Activated CD4-positive, CD25-positive, alpha-beta regulatory T cell treated with anti-CD3 and anti-CD28 coated beads, Interleukin-2, amount 50 U/mL, for 16 hours (primary cell): ENCODE measurements at places on chromosomes 3 and 15.

- DNase-seq = no peak
Observed at GRCh38 chr3:52483081-52483480, 12.1 kb upstream of the STAB1 start.

DNA sequence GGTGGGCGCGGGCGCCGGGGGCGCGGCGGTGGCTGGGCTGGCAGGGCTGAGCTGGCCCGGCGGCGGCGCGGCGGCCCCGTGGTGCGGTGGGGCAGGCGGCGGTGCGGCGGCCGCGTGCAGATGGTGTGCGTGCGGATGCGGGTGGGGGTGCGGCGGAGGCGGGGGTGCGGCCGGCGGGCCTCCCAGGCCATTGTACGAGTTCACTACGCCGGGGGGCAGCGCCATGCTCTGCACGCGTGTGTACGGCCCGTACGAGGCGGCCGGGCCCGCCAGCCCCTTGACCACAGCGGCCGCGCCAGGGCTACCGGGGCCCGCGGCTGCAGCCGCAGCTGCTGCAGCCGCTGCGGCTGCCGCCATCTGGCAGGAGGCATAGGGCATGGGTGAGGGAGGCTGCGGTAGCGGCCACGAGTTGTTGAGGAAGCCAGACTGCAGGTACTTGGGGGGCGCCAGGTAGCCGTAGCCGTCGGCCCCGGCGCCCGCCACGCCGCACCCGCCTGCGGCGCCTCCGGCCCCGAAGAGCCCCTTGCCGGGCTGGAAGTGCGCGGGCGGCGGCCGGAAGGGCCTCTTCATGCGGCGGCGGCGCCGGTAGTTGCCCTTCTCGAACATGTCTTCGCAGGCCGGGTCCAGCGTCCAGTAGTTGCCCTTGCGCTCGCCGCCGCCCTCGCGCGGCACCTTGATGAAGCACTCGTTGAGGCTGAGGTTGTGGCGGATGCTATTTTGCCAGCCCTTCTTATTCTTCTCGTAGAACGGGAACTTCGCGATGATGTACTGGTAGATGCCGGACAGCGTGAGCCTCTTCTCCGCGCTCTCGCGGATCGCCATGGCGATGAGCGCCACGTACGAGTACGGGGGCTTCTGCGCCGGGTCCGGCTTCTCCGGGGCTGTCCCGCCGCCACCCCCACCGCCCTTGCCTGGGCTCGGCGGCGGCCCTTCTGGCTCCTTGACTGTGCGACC is 951 bp downstream of the FOXL2 start:
- no peak for DNase-seq

- no peak for DNase-seq
Observed at GRCh38 chr15:78204351-78205309, 29.7 kb downstream of the ACSBG1 start.

DNA sequence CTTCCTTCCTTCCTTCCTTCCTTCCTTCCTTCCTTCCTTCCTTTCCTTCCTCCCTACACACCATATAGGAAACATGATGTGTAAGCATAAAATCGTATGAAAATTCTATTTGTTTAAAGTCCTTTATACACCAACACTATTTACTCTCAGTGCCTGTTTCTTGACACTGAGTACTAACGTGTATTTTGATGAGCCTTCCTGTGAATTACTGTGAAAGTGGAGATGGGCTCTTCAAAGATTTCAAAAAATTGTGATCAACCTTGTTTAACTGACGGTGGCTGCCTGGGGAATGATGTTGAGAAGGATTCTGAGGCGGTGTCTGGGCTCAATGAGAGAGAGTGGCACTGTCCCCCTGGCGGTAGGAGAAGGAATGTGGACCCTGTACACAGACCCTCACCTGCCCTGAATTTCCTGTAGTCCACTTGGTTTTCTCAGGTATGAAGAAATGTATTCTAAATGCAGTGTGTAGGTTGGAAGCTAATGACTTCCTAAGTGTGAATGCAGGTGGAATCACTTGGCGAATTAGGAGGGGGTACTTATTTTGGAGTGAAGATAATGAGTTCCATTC is 237.9 kb downstream of the GAP43 start:
- no peak for DNase-seq

DNA sequence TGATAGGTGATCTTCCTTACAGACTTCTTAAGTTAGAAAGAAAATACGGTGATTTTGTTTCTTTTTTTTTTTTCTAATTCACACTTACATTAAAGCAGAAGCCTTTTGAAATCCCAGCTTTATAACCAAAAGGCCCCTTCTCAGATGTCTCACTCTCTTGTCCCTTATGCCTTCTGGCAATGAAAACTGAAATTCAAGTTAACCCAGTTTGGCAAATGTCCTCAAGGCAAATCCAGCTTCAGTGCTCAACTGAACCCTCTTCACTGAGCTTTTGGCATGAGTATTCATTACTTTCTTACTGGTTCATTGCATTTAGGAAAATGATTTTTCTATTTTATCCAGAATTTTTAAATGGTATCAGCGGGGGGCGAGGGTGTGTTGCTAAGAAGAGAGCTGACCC is 17.0 kb downstream of the PLCH1 start:
- DNase-seq = no peak

DNA sequence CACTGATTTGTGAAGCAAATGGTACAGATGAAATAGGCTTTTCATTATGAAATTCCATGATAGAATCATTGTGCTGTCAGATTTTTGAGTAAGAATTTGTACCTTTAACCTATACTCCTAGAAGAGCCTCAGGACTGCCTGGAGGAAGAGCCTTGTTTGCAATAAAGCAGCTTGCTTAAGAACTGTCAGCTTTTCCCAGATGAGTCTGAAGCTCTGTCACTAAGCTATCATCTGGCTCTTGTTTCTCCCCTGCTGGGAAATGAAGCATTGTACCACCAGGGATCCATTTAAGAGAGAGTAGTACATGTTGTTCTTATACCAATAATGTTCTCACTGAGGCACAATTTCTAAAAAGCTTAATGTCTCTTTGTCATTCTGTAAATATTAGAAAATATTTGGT is 85.1 kb upstream of the FLNB start:
- no peak for DNase-seq

DNA sequence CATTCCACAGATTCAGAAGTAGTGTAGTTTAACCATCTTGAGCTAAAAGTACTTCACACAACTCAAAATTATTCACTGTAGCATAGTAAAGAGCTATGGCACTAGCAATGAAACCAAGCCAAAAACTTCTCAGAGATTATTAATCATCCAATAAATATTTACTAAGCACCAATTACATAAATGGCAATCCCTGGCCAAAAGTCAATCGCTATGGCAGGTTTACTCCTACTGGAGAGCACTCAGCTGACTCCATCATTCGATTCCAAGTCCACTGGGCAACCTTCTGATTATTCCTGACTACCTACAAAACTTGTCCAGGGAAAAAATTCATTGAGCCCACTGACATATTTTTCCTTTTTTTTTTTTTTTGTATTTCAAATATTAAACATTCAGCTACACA is 23.9 kb downstream of the ATP13A3 start:
- no peak for DNase-seq

- peak; percentile 58 for DNase-seq
Observed at GRCh38 chr15:81293728-81294515, 30.0 kb downstream of the STARD5 start.

GRCh38 chr15:94212291-94212690 is 19.1 kb upstream of the MCTP2 start:
- DNase-seq = no peak

DNA sequence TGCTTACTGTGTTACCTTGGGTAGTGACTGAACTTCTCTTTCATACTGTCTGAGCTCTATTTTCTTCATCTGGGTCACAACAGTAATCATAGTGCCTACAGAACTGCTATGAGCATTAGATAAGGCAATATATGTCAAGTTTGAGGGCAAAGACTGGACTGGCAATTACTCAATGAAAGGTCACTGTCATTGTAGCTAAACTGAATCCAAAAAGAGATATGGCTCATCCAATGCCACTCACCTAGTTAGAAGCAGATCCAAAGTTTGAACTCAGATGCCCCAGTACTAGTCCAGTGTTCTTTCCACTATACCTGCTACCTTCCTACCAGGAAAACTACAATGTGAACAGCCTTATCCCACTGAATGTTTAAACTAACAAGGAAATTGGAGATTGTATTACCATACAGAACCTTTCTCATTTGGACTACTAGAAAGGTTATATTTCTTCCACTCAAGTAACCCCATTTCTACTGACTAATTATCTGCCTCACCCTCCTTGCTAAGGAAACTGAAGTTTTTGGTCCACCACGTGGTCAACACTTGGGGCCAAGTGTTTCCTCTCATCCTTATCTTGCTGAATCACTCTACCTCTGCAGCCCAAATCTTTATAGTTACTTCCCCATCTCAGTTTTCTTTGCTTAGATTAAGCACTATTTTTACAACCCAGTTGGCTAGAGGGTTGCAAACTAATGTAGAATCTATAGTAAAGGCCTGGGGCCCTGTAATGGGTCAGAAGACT is 202.3 kb upstream of the LPP start:
- DNase-seq = no peak

DNA sequence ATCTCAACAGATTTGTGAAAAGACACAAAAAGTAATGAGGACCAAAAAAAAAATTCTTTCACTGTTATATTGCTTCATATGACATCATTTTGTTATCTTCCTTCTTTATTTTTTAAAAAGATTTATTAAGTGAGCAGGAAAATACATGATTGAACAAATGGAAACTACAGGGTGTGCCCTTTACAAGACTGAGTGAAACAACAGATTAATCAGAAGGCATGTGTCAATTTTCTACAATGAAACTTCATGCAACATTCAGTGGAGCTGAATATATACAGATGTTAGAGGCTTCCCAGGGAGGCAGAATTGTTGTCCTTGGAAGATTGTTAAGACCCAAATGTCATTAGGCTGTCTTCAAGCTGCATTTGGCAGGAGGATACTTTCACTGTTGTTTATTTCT is 28.4 kb upstream of the SLC2A2 start:
- DNase-seq = no peak

DNA sequence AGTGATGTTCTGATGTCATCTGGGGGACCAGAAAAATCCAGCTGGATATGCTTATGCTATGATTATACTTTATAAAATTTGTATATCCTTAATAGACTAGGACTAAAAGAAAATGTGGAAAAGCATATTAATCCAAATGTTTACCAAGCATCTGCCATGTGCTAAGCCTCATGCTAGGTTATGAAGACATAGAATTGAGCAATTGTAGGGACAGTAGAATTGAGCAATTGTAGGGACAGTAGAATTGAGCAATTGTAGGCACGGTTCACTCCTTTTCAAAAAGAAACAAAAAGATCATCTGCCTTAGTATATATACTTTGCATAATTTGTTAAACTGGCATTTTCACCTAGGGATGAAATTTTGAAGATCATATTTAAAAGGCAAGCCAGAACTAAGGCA is 18.3 kb downstream of the ABHD5 start:
- no peak for DNase-seq

- no peak for DNase-seq
Observed at GRCh38 chr15:23064156-23064555, 24.8 kb upstream of the TUBGCP5 start.

GRCh38 chr3:167559924-167560323 is 86.1 kb upstream of the SERPINI2 start:
- DNase-seq = no peak

DNA sequence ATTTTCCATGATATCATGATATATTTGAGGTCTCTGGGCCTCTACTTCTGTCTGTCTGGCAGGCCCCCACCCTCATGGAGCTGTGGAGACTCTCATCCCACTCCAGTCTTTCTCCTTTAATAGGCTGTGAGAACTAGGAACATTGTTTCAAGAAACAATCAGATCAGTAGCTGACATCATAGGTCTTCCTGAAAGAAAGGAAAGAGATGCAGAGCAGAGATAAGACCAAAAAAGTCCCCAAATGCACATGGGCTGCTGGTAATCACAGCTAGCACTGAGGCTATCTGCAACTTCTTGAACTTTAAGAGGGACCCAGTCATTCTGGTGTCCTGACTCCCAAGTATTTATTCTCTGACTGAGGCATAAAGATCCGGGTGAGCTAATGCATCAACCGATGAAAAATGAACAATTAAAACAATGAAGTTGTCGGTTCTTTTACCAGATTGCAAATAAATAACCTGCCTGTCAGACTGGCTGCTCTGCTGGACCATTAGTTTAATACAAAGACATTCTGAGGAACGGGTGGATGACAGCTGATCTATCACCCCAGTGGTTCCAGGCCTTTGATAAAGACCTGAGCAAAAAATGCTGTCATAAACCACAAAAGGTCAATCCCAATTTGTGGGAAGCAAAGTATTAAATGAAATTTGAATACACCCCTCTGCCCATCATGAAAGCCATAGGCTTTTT is 780.8 kb upstream of the GOLIM4 start:
- DNase-seq = no peak

DNA sequence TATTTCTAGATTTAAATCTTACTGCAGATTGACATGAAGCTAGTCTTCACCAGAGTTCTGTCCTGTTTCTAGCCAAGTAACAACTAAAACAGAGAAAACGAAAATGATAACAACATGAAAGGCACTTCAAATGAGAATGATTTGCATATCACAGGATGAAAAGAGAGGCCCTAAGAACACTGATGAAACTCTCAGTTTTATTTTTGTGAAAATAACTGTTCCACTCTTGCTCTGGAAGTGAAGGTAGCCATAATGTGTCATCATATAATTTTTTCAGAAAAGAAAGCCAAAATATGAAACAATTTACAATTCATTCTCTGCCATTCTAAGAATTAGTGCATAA is 274.4 kb downstream of the ADAMTSL3 start:
- DNase-seq = no peak

GRCh38 chr3:34107669-34108068 is 309.2 kb downstream of the PDCD6IP start:
- DNase-seq = no peak

GRCh38 chr3:51894939-51895338 is 8.2 kb downstream of the IQCF1 start:
- no peak for DNase-seq

- DNase-seq = no peak
Observed at GRCh38 chr3:71728632-71729342, 3.6 kb upstream of the EIF4E3 start.

- DNase-seq = no peak
Observed at GRCh38 chr15:98292442-98293240, 332.1 kb downstream of the ARRDC4 start.

GRCh38 chr15:47360305-47360704 is 357.0 kb upstream of the SEMA6D start:
- no peak for DNase-seq

DNA sequence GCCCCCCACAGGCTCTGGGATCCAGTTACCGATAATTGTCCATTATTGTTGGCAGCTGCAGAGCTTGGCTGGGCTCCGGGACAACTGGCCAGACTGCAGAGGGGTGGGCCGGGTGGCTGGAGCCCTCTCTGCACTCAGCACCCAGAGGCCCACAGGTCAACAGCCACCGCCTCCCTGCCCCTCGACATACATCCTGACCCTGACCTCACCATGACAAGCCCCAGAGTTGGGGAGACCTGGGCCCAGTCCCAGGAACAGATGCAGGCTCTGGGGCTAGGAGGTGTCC is 22.4 kb downstream of the PTH1R start:
- no peak for DNase-seq

GRCh38 chr3:117286488-117286887 is 576.9 kb downstream of the TUSC7 start:
- DNase-seq = no peak

GRCh38 chr15:30670056-30670455 is 44.1 kb downstream of the ARHGAP11B start:
- no peak for DNase-seq

GRCh38 chr3:58271901-58272501 is 34.0 kb upstream of the RPP14 start:
- no peak for DNase-seq
